Panc1 (cell line): ENCODE measurements at places on chromosomes 7 and 10.

GRCh38 chr7:41206267-41206666 is 496.6 kb downstream of the INHBA start:
- H3K4me3 ChIP-seq: no peak overlapping the region
- H3K36me3 ChIP-seq: no peaks in the 10 kb centered on the region
- no peak for DNase-seq

DNA sequence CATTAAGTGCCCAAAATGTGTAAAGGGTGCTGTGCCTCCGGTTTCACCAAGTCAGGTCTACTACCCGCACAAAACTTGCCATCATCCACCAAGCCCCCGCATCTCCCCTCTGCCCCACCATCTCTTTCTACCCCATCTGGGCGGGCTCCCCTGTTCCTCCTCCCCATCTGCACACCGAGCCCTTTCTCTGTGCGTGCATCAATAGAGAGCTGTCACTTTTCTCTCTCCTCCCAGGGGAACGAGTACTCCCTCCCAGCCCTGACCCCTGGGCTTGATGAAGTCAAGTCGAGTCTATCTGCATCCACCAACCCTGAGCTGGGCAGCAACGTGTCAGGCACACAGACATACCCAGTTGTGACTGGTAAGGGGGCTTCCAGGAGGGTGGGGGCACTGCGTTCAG is 63.5 kb downstream of the PAX2 start:
- no peak overlapping the region for H3K4me3 ChIP-seq
- no peak overlapping the region for H3K27ac ChIP-seq
- no peaks in the 10 kb centered on the region for H3K27me3 ChIP-seq
- DNase-seq: no peak
- H3K36me3 ChIP-seq: no peaks in the 10 kb centered on the region

DNA sequence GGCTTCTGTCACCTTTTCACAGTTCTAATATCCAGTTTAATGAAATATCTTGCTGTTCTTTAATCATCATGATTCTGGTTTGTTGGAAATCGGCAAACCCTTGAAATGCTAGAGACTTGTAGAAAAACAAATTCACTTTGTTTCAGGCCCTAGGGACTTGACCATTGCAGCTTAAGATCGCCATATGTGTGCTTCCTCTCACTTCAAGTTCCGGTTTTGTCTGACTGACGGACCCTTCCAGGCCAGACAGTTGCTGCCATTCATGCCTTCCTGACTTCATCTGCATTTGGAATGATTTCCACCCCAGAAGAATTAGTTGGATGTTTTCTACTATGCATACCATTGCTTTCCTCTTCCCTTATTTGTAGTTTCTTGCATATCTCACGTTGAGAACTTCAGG is 125.6 kb downstream of the CELF2 start:
- no peak overlapping the region for H3K4me3 ChIP-seq
- no peaks in the 10 kb centered on the region for H3K4me1 ChIP-seq
- no peak for DNase-seq
- H3K36me3 ChIP-seq: no peaks in the 10 kb centered on the region

- H3K4me1 ChIP-seq: no peaks in the 10 kb centered on the region
- H3K36me3 ChIP-seq: no peaks in the 10 kb centered on the region
- H3K27ac ChIP-seq: no peak overlapping the region
- H3K27me3 ChIP-seq: no peaks in the 10 kb centered on the region; the same call in 1 of the 2 replicates
- no peak for DNase-seq
Observed at GRCh38 chr10:6061056-6061455, 1.1 kb downstream of the IL2RA start.

DNA sequence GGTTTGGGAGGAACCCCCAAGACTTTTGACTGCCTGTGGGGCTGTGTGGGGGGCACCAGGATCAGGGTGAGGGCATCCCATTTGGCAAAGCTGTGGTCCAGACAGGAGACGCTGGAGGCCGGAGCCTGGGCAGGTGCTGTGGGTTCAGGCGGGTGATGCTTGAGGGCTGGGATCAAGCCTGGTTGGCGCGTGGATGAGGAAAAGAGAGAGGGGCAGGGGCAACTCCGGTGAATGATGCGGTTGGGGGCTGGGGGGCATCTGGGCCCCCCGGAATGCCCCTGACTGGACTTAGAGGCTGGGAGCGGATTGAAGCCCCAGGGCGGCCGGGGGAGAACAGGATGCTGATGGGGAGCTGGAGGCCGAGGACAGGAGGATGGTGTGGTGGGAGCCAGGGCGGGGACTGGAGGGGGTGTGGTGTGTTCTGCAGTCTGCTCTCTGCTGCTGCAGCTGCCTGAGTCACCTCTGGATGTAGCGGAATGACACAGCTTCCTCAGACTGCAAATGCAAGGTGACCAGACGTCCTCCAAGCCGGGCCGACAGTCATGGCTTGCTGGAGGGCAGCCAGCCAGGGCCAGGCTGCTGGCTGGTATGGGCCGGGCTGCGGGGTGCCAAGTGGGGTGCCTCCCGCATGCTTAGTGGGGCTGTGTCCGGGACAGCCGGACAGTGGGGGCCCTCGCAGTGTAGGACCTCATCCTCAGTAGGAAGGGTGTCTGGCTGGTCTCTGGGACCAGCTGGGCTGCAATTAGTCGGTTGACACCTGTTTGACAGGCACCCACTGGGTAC is 3.2 kb downstream of the MAFK start:
- DNase-seq: peak; percentile 86
- peak overlapping the region; percentile 86 for H3K4me3 ChIP-seq
- peak overlapping the region; percentile 88 for H3K27ac ChIP-seq
- no peaks in the 10 kb centered on the region for H3K36me3 ChIP-seq
- H3K27me3 ChIP-seq: no peaks in the 10 kb centered on the region

DNA sequence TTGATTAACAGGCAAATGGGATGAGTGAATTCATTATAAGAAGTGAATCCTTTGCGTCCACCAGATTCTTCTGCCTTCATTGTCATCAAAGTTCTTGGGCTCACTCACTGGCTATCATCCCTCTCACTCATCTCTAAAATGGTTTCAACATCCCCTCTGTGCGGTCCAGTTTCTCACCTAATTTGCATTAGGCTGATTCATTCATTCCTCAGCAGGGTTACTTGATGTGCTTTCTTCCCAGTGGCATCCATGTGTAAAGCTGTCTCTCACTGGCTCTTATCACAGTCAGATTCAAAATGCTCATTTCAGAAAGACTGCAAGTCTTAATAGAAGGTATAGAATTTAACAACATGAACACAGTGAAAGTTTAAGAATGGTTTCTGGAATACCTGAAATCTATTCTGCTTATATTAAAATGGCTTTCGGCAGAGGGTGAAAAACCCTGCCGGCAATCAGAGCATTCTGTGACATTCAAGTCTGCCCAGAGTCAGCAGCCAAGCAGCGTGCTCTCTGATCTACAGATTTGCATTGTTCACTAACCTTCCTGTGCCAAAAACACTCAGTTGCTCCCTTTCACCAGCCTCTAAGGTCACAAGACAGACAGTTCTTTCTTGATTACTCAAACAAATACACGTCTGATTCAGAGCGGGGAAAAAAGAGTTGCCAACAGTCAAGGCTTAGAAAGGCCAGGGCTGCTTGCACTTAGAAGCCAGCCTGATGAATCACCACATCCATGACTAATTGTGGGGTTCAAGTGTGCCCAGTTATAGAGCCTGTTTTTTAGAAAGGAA is 106.7 kb downstream of the TES start:
- peaks cover 29% of the 10 kb centered on the region for H3K4me1 ChIP-seq
- DNase-seq: peak; percentile 99
- no peaks in the 10 kb centered on the region for H3K27me3 ChIP-seq
- peak overlapping the region; percentile 97 for H3K27ac ChIP-seq
- peak overlapping the region; percentile 1; the same call in 1 of the 2 replicates for H3K4me3 ChIP-seq

- no peaks in the 10 kb centered on the region for H3K36me3 ChIP-seq
- H3K4me3 ChIP-seq: no peak overlapping the region
- H3K27me3 ChIP-seq: peaks cover 21% of the 10 kb centered on the region
- no peaks in the 10 kb centered on the region for H3K4me1 ChIP-seq
- H3K27ac ChIP-seq: no peak overlapping the region
Observed at GRCh38 chr7:45220846-45221618, 63.4 kb downstream of the RAMP3 start.

GRCh38 chr7:80699045-80699638 is 60.7 kb downstream of the CD36 start:
- H3K27me3 ChIP-seq: no peaks in the 10 kb centered on the region
- DNase-seq: peak; percentile 78
- no peak overlapping the region for H3K4me3 ChIP-seq
- peaks cover 21% of the 10 kb centered on the region for H3K4me1 ChIP-seq
- H3K27ac ChIP-seq: peak overlapping the region; percentile 87

- H3K36me3 ChIP-seq: no peaks in the 10 kb centered on the region
- H3K4me3 ChIP-seq: no peak overlapping the region
- no peak for DNase-seq
- no peak overlapping the region for H3K27ac ChIP-seq
Observed at GRCh38 chr10:119368581-119368980, 161.2 kb downstream of the GRK5 start.

GRCh38 chr10:136465-136762 is 1.2 kb downstream of the ZMYND11 start:
- peak overlapping the region; percentile 71 for H3K4me3 ChIP-seq
- H3K27ac ChIP-seq: peak overlapping the region; percentile 78

DNA sequence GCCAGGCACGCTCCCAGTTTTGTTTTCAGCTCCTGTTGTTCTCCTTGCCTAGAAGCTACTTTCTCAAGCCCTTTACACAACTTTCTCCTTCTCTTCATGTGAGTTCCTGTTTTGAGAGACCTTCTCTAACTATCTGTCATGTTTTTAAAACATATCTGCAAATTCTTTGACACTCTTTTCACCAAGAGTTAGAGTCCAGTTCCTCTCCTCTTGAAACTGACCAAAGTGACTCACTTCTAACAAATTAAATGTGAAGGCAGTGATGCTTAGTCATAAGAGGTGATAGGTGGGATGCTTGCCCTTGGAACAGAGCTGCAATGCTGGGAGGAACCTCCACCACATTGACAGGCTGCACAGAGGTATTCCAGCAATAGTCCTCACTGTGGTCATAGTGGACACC is 25.3 kb downstream of the ZSCAN25 start:
- H3K4me1 ChIP-seq: no peaks in the 10 kb centered on the region
- H3K4me3 ChIP-seq: no peak overlapping the region
- DNase-seq: no peak
- H3K27ac ChIP-seq: no peak overlapping the region
- no peaks in the 10 kb centered on the region for H3K27me3 ChIP-seq
- no peaks in the 10 kb centered on the region for H3K36me3 ChIP-seq

GRCh38 chr10:124116771-124117510 is 23.5 kb upstream of the CHST15 start:
- no peaks in the 10 kb centered on the region for H3K27me3 ChIP-seq
- no peak overlapping the region; the same call in 1 of the 2 replicates for H3K27ac ChIP-seq
- no peak overlapping the region for H3K4me3 ChIP-seq

GRCh38 chr10:114279901-114280644 is 41.0 kb downstream of the VWA2 start:
- no peaks in the 10 kb centered on the region for H3K27me3 ChIP-seq
- no peaks in the 10 kb centered on the region for H3K36me3 ChIP-seq
- no peaks in the 10 kb centered on the region for H3K4me1 ChIP-seq
- H3K27ac ChIP-seq: no peak overlapping the region
- DNase-seq: no peak

- no peaks in the 10 kb centered on the region for H3K36me3 ChIP-seq
- no peak overlapping the region for H3K27ac ChIP-seq
- no peaks in the 10 kb centered on the region for H3K4me1 ChIP-seq
- H3K27me3 ChIP-seq: no peaks in the 10 kb centered on the region
Observed at GRCh38 chr10:101385866-101386658, 32.1 kb downstream of the BTRC start.

- peak; percentile 92 for DNase-seq
- H3K27ac ChIP-seq: peak overlapping the region; percentile 98
- no peaks in the 10 kb centered on the region for H3K36me3 ChIP-seq
Observed at GRCh38 chr7:80941208-80941758, 22.4 kb upstream of the SEMA3C start.

DNA sequence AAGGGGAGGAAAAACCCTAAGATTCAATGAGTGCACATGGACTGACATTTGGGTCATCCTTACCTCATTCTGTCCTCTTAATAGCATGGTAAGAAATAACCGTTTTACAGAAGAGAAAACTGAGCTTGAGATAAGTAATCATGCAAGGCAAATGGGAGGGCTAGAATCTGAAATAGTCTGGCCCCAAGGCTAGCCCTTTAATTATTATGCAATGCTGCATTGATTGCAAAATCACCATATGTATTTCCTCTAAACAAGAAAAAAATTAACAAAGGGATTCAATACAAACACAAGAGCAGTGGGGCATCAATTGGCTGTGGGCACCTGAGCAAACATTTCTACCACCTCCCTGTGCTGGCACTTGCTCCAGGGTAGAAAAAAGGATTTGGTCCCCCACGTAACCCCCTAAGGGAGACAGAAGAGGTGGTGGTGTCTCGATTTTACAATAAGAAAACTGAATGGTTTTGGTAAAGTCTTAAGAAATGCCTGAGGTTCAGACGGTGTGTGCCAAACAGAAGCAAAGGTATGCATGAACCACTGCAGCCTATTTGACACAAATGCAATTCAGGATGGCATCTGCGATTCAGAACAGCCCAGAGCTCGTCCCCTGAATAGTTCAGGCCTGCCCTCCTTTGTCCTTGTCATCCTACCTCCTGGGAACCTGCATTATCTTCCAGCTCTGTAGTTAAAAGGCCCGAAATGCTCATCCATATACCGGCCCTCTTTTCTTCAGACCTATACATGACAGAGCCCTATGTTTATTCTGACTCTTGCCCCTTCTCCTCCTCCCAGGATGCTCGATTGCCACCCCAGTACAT is 23.6 kb downstream of the PIP4K2A start:
- no peak overlapping the region for H3K27ac ChIP-seq
- H3K4me3 ChIP-seq: no peak overlapping the region
- DNase-seq: no peak
- H3K27me3 ChIP-seq: no peaks in the 10 kb centered on the region

GRCh38 chr7:110531186-110531585 is 559.7 kb upstream of the LRRN3 start:
- H3K4me1 ChIP-seq: no peaks in the 10 kb centered on the region
- H3K27ac ChIP-seq: no peak overlapping the region

DNA sequence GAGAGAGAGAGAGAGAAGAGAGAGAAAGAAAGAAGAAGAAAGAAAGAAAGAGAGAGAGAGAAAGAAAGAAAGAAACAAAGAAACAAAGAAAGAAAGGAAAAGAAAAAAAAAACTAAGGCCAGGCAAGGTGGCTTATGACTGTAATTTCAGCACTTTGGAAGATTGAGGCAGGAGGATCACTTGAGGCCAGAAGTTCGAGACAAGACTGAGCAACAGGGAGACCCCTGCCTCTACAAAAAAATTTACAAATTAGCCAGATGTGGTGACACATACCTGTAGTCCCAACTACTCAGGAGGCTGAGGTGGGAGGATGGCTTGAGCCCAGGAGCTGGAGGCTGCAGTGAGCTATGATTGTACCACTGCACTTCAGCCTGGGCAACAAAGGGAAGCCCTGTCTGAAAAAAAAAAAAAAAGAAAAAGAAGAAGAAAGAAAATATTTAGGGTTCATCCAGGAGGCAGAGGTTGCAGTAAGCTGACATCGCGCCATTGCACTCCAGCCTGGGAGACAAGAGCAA is 2.8 kb downstream of the SERPINE1 start:
- no peaks in the 10 kb centered on the region for H3K36me3 ChIP-seq
- peaks cover 44% of the 10 kb centered on the region for H3K4me1 ChIP-seq
- H3K4me3 ChIP-seq: peak overlapping the region; percentile 51
- no peak for DNase-seq
- H3K27me3 ChIP-seq: no peaks in the 10 kb centered on the region

GRCh38 chr7:68125168-68125567 is 1128.5 kb downstream of the TYW1 start:
- H3K27me3 ChIP-seq: no peaks in the 10 kb centered on the region
- H3K4me1 ChIP-seq: no peaks in the 10 kb centered on the region
- no peak overlapping the region for H3K4me3 ChIP-seq
- no peak overlapping the region for H3K27ac ChIP-seq
- H3K36me3 ChIP-seq: no peaks in the 10 kb centered on the region
- no peak for DNase-seq
